ENCODE measurements at places on chromosomes 2 and 18.
A peak's percentile ranks its signal among the peaks of the same experiment; 100 is the strongest.

DNA sequence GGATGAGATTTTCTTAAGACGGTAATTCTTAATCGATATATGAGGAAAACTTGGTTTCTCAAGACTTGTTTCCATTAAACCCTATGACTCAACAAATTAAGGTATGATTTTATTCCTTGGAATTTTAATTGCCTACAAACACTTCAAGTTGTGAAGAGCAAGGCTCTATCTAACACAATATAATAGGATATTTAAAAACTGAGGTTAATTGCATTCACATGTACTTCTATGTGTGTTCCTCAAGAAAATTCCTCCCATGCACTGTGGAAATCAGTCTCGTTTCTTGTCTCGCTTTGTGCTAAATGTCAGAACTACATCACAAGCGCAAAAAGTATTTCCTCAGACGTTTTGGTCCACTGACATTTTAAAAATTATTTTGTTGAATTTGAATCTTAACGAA is 109.6 kb upstream of the UNC80 start:
- no peak overlapping the region for H3K27ac ChIP-seq
- H3K27me3 ChIP-seq, result no peaks in the 10 kb centered on the region
- DNase-seq, result no peak
- H3K4me3 ChIP-seq, result no peak overlapping the region

DNA sequence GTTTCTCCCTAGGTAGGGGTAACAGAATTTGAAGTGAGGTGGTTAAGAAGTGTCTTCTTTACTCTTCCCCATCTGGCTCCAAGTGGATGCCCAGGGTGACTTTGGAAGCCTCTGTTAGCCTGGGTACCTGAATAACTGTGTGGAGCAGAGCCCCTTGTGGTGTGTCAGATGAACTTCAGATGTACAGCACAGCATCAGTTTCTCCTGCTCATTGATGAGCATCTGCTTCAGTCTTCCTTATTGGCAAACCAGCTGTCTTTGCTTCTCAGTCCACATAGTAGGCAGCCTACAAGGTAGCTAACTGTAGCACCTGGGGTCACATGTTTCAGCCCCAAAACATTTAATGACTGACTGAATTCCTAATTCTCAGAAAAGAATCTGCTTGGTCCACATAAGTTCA is 56.2 kb upstream of the ATP8B1 start:
- no peaks in the 10 kb centered on the region for H3K36me3 ChIP-seq
- no peak overlapping the region for H3K4me3 ChIP-seq
- no peak overlapping the region for H3K27ac ChIP-seq
- no peaks in the 10 kb centered on the region for H3K4me1 ChIP-seq
- H3K27me3 ChIP-seq, result peaks cover 3% of the 10 kb centered on the region
- no peak for DNase-seq

GRCh38 chr2:88711897-88712296 is 20.4 kb downstream of the RPIA start:
- H3K27ac ChIP-seq, result no peak overlapping the region
- no peak overlapping the region for H3K4me3 ChIP-seq
- H3K27me3 ChIP-seq, result no peaks in the 10 kb centered on the region
- no peaks in the 10 kb centered on the region for H3K4me1 ChIP-seq
- H3K36me3 ChIP-seq, result peaks cover 7% of the 10 kb centered on the region

GRCh38 chr2:47075361-47076125 is 79.6 kb downstream of the STPG4 start:
- DNase-seq, result no peak
- peaks cover 25% of the 10 kb centered on the region for H3K4me1 ChIP-seq
- peaks cover 16% of the 10 kb centered on the region for H3K36me3 ChIP-seq
- peaks cover 6% of the 10 kb centered on the region for H3K27me3 ChIP-seq
- H3K4me3 ChIP-seq, result no peak overlapping the region

- no peaks in the 10 kb centered on the region for H3K27me3 ChIP-seq
- peaks cover 38% of the 10 kb centered on the region for H3K36me3 ChIP-seq
- no peak overlapping the region for H3K4me3 ChIP-seq
- no peak for DNase-seq
- H3K4me1 ChIP-seq, result peaks cover 30% of the 10 kb centered on the region
Measured at GRCh38 chr2:60759654-60760053, 3.6 kb downstream of the PAPOLG start.

GRCh38 chr2:37851428-37851827 is 73.7 kb upstream of the RMDN2 start:
- peak overlapping the region; percentile 64 for H3K27ac ChIP-seq
- no peak overlapping the region for H3K4me3 ChIP-seq
- H3K4me1 ChIP-seq, result peaks cover 33% of the 10 kb centered on the region
- peaks cover 15% of the 10 kb centered on the region for H3K27me3 ChIP-seq

GRCh38 chr2:42566837-42567321 is 1.6 kb upstream of the MTA3 start:
- H3K27me3 ChIP-seq, result peaks cover 19% of the 10 kb centered on the region
- peak overlapping the region; percentile 71 for H3K4me3 ChIP-seq
- H3K27ac ChIP-seq, result peak overlapping the region; percentile 71
- no peak for DNase-seq
- H3K4me1 ChIP-seq, result peaks cover 30% of the 10 kb centered on the region

GRCh38 chr2:65420712-65421431 is 11.5 kb downstream of the SPRED2 start:
- H3K27ac ChIP-seq, result peak overlapping the region; percentile 3
- peaks cover 50% of the 10 kb centered on the region for H3K4me1 ChIP-seq
- H3K36me3 ChIP-seq, result peaks cover 12% of the 10 kb centered on the region
- H3K27me3 ChIP-seq, result no peaks in the 10 kb centered on the region

GRCh38 chr2:101442042-101442666 is 32.8 kb downstream of the RFX8 start:
- H3K4me3 ChIP-seq, result no peak overlapping the region
- peaks cover 7% of the 10 kb centered on the region for H3K27me3 ChIP-seq
- no peak overlapping the region for H3K27ac ChIP-seq
- peaks cover 3% of the 10 kb centered on the region for H3K36me3 ChIP-seq
- H3K4me1 ChIP-seq, result peaks cover 9% of the 10 kb centered on the region

DNA sequence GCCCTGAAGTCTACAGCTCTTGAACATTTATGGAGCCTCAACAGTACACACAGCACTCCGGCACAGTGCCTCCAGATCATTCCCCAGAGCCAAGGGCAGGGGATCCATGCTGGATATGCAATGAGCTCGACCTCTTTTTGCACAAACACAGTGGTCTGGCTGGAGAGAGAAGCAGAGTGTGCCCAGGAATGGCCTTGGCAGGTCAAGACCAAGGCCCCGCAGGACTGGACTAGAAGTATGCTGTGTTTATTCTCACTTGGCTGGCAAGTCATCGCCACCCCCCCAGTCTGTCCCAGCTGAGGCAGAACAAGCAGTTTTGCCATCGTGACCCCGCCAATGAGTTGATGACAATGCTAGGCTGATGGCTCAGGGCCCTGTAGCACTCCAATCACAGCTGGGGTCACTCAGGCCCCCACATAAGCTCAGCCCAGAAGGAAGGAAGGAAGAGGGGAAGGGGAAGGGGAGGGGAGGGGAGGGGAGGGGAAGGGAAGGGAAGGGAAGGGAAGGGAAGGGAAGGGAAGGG is 212.1 kb downstream of the TTC32 start:
- no peaks in the 10 kb centered on the region for H3K4me1 ChIP-seq
- no peak for DNase-seq
- H3K36me3 ChIP-seq, result no peaks in the 10 kb centered on the region
- no peak overlapping the region for H3K4me3 ChIP-seq
- peaks cover 3% of the 10 kb centered on the region for H3K27me3 ChIP-seq

DNA sequence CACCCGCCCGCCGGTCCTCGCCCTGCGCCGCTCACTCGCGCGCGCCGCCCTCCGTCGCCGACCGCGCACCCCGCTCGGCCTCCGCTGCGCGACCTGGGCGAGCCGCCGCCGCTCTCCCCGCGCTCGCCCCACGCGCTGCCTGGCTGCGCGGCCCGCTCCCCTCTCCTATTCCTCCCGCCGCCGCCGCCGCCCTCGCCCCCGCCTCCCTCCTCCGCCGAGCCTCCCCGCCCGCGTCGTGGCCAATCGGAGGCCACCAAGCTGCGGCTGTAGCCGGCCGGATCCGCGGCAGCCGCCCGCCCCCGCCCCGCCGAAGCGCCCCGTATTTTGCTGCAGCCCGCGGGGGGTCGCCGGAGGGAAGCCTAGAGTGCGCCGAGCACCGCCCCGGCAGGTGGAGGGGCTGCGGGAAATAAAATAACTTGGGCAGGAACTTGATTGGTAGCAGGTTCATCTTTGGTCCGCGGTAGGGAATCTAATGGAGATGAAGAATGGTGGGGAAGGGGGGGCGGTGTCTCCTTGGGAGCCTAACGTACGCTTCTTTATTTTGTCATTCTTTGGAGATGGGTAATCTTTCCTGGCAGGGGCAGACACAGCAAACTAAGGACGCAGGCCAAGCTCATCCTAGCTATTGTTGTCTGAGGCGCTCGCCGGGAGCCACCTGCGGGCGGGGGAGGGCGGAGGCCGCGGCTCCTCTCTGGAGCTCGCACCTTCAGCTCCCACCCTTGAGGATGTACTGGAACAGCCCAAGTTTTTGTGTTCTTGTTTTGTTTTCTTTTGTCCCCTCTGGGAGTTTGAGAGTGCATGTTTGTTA is 1.1 kb upstream of the CDH2 start:
- DNase-seq, result no peak
- H3K4me3 ChIP-seq, result peak overlapping the region; percentile 55
- peaks cover 10% of the 10 kb centered on the region for H3K36me3 ChIP-seq
- H3K27me3 ChIP-seq, result peaks cover 51% of the 10 kb centered on the region
- H3K27ac ChIP-seq, result no peak overlapping the region

DNA sequence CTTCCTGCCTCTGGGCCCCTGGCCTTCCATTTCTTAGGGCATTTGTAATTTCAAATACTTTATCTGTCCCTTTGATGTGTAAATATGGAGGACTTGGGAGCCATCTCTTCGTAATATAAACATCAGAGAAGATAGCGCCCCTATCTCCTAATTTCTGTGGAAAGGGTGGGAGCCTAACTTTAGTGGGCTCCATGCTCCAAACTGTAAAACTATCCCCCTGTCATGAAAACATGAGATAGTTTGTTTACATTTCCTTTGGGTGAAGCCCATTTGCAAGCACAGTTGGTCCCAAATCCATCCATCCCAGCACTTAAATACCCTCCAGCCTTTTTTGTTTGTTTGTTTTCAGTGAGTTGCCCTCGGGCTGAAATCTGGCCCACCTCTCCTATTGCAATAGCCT is 782.6 kb upstream of the FSHR start:
- H3K27ac ChIP-seq, result no peak overlapping the region
- H3K4me1 ChIP-seq, result peaks cover 8% of the 10 kb centered on the region
- no peak overlapping the region for H3K4me3 ChIP-seq
- no peak for DNase-seq
- H3K36me3 ChIP-seq, result no peaks in the 10 kb centered on the region

- no peak overlapping the region for H3K4me3 ChIP-seq
- no peaks in the 10 kb centered on the region for H3K4me1 ChIP-seq
- no peaks in the 10 kb centered on the region for H3K36me3 ChIP-seq
- peaks cover 4% of the 10 kb centered on the region for H3K27me3 ChIP-seq
Measured at GRCh38 chr2:29619689-29620088, 301.7 kb downstream of the ALK start.

GRCh38 chr2:202043475-202043874 is 9.8 kb downstream of the FZD7 start:
- H3K27me3 ChIP-seq, result peaks cover 42% of the 10 kb centered on the region
- DNase-seq, result no peak
- H3K36me3 ChIP-seq, result no peaks in the 10 kb centered on the region
- no peak overlapping the region for H3K4me3 ChIP-seq

- H3K4me3 ChIP-seq, result no peak overlapping the region
- peak; percentile 69 for DNase-seq
- H3K4me1 ChIP-seq, result peaks cover 9% of the 10 kb centered on the region
Measured at GRCh38 chr2:202831242-202832220, 40.0 kb downstream of the ICA1L start.

- H3K4me3 ChIP-seq, result no peak overlapping the region
- H3K4me1 ChIP-seq, result no peaks in the 10 kb centered on the region
- no peaks in the 10 kb centered on the region for H3K36me3 ChIP-seq
Measured at GRCh38 chr18:30618567-30618966, 424.0 kb downstream of the DSC3 start.

- DNase-seq, result no peak
- no peak overlapping the region for H3K4me3 ChIP-seq
- no peaks in the 10 kb centered on the region for H3K27me3 ChIP-seq
- H3K36me3 ChIP-seq, result no peaks in the 10 kb centered on the region
- H3K27ac ChIP-seq, result no peak overlapping the region
Measured at GRCh38 chr18:22503803-22504202, 86.1 kb upstream of the CTAGE1 start.

GRCh38 chr2:101330253-101330933 is 21.9 kb upstream of the RNF149 start:
- peak; percentile 67 for DNase-seq
- peaks cover 2% of the 10 kb centered on the region for H3K36me3 ChIP-seq
- no peaks in the 10 kb centered on the region for H3K27me3 ChIP-seq
- H3K27ac ChIP-seq, result no peak overlapping the region
- peak overlapping the region; percentile 36 for H3K4me3 ChIP-seq

DNA sequence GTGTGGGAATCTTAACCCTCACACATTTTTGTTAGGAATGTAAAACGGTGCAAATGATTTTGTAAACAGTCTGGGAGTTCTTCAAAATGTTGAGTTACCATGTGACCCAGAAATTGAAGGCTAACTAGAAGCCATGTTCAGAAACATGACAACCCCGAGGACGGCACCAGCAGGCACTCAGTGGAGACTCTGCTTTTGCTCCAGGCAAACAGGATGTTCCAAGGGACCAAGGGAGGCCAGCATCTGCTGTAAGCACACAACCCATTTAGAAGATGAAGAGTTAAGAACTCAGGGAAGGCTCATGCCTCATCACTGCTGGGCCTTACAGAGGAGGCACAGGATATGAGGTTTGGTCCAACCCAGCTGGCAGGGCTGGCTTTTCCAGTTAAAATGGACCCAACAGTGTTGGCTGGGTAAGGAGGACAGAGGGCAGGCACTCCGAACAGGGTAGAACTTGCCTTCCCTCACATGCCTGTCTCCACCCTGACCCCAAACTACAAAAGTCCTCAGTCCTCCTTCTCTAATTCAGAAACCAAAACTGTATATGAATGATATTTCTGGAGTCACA is 23.6 kb downstream of the PARD6G start:
- H3K4me1 ChIP-seq, result no peaks in the 10 kb centered on the region
- no peaks in the 10 kb centered on the region for H3K36me3 ChIP-seq
- H3K4me3 ChIP-seq, result no peak overlapping the region
- DNase-seq, result no peak
- H3K27ac ChIP-seq, result no peak overlapping the region
- H3K27me3 ChIP-seq, result peaks cover 12% of the 10 kb centered on the region

DNA sequence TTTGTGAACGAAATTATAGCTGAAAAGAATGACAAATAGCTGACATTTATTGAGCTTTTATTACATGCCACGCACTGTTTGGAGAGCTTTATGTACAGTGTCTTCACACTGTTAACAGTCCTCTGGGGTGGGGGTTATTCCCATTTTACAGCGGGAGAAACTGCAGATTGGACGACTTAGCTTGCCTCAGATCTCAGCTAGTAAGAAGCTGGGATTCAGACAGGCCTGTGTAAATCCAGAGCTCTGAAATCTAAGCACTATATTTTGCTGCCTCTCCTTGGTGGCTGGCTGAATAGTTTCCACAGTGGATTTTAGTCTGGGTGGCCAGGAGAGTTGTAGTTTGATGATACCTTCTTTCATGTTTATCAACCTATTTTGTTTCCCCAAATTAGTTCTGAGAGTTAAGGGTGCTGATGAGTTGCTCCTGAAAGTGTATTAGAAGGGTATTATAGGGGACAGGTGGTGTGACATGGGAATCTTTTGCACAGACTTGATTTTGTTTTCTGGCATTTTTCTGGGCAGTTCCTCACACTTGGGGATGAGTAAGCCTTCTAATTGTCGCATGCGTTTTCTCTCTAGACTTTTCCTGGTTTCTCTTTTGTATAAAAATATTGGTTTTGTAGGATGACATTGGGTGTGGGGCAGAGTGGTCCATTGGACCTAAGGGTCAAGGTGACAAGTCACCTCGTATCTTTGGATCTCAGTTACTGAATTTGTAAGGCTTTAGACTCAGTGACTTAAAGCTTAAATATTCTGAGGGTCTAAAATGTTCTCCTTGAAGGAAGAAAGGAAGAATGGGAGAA is 1.5 kb downstream of the ACSL3 start:
- peaks cover 12% of the 10 kb centered on the region for H3K4me1 ChIP-seq
- no peak for DNase-seq
- peak overlapping the region; percentile 91 for H3K27ac ChIP-seq
- H3K36me3 ChIP-seq, result peaks cover 4% of the 10 kb centered on the region
- no peak overlapping the region for H3K4me3 ChIP-seq

All from activated naive CD4-positive, alpha-beta T cell treated with anti-CD3 and anti-CD28 coated beads, Interleukin-2, amount 10 ng/mL, durations not matched to agents 7 days and 5 days (primary cell).